Activated CD4-positive, alpha-beta memory T cell treated with anti-CD3 and anti-CD28 coated beads, Interleukin-2, amount 10 ng/mL, durations not matched to agents 7 days and 5 days (primary cell): ENCODE measurements at places on chromosomes 7 and 10. TPM values are rescaled to one million over a fixed set of nuclear protein-coding genes. Genes with fewer than 3 reads are reported as not detected.

- no peak for DNase-seq
Measured at GRCh38 chr7:154644366-154644765, 358.6 kb downstream of the PAXIP1 start.

- DNase-seq = no peak
Measured at GRCh38 chr10:107443813-107444212, 279.3 kb upstream of the SORCS1 start.

DNA sequence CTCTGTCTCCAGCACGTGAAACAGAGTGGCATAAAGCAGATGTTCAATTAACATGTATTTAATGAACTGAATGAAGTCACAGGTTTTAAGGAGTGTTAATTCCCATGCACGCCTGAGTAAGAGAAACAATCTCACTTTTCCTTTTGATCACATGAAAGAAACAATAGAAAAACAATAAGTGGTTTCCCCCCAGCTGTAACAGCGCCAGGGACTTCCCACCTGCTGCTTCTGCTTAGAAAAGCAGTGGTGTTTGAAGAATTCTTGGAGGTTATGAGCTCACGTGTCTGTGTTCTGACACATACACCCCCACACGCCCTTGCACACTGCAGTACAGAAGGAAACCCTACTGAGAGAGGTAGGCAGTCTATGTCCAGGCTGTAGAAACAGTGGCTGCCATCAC, 51.3 kb upstream of the FRMD4A start:
- DNase-seq = no peak

DNA sequence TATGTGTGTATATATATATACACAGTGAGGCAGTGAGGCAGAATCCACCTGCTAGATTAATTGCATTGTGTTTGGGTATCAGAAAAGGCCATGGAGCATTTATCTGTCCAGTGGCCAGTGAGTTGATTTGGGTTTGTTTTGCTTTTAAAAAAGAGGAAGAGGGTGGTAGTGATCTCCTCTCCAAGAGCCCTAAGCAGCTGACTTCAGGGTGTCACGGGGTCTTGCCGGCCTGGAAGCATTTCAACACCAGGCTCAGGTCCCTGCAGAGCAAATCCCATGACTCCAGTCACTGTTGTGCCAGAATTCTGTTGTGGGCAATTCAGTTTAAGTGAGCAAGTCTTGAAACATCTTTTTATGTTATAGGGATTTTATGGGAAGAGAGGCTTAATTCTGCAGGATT, 30.6 kb upstream of the GPNMB start:
- no peak for DNase-seq

GRCh38 chr10:34666008-34666704, 148.9 kb downstream of the PARD3 start:
- DNase-seq = no peak

DNA sequence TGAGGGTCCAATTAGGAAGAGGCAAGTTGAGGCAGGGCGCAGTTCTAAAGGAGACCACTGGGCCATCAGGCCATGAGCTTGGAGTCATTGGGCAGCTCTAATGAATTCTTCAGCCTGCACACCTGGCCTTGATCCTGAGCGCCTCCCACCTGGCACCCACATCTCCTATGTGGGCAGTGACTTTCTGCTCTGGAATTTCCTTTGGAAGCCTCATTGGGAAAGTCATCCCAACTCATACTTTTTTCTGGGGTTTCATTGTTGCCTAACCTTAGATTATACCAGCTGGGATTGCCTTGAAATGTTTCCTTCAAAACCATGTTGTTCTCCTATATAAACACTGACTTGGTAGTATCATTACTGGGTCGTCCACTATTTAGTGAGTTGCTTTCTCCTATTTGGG, 54.1 kb downstream of the PLPP4 start:
- DNase-seq = no peak

GRCh38 chr10:22643775-22644174, 70.6 kb downstream of the PIP4K2A start:
- DNase-seq = no peak

- no peak for DNase-seq
Measured at GRCh38 chr7:77740257-77740656, 44.0 kb downstream of the RSBN1L start.

GRCh38 chr10:47031211-47031900, 120.1 kb downstream of the PTPN20 start:
- no peak for DNase-seq

DNA sequence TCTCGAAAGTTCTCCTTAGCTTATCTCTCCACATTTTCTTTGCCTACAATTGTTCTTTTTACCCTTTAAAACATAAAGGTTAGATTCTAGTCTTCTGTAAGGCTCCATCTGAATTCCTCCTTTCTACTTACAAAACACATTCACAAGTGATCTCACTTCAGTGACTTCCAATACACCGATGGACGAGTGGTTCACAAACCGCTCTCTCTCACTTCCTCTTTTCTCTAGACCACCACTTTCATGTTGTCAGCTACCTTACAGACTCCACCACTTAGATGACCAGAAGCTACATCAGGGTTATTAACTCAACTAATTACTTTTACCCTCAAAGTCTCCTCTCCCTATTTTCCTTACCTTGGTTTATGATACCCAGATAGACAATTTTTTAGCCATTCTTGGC, 11.8 kb downstream of the MET start:
- DNase-seq = no peak

- no peak for DNase-seq
Measured at GRCh38 chr10:69928339-69928738, 124.3 kb upstream of the MACROH2A2 start.

DNA sequence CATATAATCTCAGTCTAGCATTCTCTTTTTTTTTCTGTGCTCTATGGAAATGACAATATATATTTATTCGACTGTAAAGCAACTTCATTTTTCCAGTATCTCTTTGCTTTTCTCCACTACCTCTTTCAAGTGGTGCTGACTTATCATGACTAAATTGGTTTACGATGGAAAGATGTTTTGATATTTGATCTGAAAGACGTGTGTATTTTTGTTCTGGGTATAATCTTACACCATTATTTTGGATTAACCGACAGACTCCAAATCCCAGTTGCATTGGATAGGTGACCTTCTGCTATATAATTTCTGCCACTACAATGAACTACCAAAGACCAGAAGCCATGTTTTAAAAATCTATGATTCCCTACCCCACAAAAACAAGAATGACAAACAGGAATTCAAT, 380.5 kb upstream of the NFE2L3 start:
- DNase-seq = no peak

DNA sequence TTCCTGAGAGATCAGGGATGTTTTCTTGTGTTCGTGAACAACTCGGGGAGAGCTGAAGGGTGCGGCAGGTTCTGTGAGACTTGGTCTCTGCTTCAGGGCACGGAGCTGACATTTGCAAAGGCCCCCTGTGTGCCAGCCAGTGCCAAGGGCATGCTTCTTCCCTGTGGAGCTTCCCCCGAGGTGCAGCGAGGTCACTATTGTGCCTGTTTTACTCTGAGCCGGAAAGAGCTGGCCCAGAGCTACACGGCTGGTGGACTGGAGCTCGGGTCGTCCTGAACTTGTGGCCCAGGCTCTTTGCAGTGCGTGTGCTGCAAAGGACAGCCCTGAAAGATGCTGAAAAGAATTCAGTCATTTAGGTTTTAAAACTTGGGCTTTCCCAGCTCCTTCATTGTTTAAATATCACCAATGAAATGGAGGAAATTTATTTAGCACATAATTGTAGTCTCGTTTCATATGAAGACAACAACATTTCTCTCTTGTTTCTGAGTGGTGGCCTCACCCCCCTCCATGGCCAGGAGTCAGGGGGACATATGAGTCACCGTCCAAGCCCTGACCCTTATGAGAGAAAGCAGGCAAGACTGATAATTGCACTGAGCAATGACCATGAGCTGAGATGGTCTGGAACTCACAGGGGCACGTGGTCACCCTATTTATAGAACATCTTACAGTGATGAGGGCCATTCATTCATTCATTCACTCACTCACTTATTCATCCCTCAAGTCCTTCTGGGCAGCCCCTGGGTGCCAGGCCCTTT, 102.6 kb downstream of the PTPRE start:
- no peak for DNase-seq

GRCh38 chr10:104680467-104681401, 39.6 kb downstream of the SORCS3 start:
- DNase-seq = no peak

DNA sequence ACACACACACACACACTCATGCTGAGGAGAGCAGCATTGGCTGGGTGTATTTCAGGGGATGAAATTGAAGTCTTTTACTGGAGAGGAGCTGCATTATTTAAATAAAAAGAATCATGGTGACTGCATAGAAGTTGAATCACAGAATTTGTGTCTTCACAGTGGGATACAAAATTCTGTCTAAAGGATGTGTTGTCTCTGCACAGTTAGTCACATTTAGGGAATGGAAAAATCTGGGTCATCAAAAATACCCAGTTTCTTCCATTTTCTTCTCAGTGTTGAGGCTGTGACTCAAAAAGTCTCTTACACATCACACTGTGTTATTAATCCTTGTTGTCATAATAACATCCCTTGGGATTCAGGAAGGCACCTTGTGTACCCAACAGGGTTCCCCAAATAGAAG, 10.9 kb downstream of the PAPSS2 start:
- DNase-seq = no peak

- no peak for DNase-seq
Measured at GRCh38 chr7:82044497-82045080, 274.7 kb upstream of the HGF start.

DNA sequence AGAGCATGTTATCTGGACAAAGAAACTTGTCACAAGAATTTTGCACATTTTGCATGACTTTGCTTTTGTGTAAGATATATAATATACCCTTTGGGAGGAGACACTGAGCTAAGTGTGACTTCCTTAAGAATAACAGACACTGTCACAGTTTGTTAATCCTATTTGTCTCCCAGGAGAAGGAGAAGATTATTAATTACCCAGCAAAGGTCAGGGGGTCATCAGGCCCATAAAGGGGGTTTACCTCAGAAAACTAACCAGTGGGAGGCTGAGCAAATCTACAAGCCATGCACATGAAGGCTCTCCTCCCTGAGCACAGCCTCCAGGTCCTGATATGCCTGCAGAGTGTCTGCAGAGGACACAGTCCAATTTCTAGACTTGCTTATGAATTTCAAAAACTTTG, 10.1 kb upstream of the MET start:
- no peak for DNase-seq

- DNase-seq = no peak
Measured at GRCh38 chr7:76282344-76283253, 19.9 kb upstream of the HSPB1 start.

- DNase-seq = peak; percentile 76
Measured at GRCh38 chr7:148575640-148576411, 14.7 kb upstream of the C7orf33 start.

DNA sequence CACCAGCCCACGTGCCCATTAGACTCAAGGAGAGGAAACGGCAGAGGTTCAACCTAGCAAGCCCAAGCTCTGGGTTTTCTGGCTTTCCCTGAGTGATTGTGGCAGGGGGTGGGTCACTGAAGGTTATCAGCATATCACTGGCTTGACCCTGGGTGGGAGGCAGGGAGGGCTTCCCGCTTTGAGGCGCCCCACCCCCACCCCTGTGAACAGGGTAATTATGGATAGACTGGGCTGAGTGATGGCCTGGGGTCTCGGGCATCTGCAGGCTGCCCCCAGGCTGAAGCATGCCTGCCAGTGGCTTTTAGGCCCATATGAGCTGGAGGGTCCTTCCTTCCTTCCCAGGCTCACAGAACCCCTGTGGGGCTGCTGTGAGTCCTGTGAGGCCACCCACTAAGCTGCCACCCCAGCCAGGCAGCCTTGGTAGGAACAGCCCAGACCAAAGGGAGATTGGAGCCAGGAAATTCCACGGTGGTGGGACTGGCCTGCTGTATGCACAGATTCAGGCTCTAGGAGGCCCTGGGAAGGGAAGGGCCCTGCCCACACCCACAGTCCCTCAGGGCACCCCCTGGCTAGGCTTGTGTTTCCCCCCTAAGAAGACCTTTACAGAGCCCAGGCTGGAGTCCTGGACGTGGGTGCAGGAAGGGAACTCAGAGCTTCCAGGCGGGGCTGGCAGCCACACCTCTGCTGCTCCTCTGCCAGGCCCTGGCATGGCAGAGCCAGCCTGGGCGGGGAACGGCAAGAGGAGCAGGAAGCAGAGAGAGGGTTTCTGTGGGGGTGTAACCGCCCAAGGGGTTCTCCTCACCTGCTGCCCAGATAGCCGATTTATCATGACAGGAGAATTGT, 33.1 kb downstream of the GPRIN2 start:
- no peak for DNase-seq

- no peak for DNase-seq
Measured at GRCh38 chr10:33136781-33137180, 178.8 kb upstream of the ITGB1 start.

DNA sequence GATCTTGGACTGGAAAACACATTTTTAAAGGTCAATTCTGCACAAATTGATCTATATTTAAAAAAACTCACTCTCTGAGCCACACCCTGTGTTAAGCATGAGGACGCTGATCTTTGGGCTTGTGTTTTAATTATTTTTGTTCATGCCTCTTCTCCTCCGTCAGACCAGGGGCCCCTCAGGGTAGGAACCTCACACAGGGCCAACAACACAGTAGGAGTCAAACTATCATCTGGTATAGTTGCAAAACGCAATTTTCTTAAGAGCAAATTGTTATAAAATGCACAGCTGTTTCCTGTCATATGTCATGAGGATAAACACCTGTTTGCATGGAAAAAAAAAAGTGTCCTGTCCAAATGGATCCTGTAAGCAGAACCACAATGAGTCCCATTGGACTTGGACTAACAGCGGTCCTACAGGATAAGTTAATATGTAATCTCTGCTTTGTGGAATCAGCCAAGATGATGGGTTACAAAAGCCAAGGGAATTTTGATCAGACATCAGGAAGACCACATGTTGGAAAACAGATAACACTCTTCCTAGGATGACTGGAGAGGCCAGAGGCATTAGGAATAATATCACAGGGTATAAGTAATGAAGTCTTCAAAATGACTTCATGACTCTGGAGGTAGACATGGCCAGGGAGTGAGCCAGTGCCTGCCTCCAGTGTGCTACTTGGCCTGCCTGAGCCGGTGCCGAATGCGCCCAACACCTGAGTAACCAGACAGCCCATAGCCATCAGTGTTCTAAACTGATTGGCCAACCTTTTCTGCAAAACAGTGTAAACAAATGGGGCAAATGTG, 184.9 kb upstream of the ADCY1 start:
- no peak for DNase-seq

DNA sequence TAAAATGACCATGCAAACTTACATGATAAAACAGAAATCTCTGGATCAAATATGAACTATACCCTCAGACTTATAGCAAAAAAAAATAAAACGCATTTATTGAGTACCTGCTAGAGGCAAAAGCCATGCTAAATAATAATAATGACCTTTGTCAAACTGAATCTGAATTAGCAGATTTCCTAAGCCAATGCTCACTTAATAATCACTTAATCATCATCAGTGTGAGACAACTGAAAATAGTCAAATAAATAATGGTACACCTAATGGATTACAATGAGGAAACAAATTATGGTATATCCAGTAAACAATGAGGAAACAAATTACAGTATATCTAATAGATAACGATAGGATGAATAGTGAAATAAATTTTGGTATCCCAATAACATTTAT, 37.6 kb downstream of the COL1A2 start:
- DNase-seq = no peak

Gene ELFN1
- not detected for total RNA-seq

Gene GALNT17
- not detected for total RNA-seq

Gene AGAP9
- total RNA-seq = 6.2 TPM

Gene COL13A1
- not detected for total RNA-seq

Gene VSIR
- total RNA-seq = 109 TPM

Gene SND1
- total RNA-seq = 175 TPM

Gene FAM25G
- total RNA-seq = not detected

Gene CYP26C1
- not detected for total RNA-seq
